ENCODE measurements at places on chromosomes 1 and 21. TPM values are rescaled to one million over a fixed set of nuclear protein-coding genes. Genes with fewer than 3 reads are reported as not detected.

DNA sequence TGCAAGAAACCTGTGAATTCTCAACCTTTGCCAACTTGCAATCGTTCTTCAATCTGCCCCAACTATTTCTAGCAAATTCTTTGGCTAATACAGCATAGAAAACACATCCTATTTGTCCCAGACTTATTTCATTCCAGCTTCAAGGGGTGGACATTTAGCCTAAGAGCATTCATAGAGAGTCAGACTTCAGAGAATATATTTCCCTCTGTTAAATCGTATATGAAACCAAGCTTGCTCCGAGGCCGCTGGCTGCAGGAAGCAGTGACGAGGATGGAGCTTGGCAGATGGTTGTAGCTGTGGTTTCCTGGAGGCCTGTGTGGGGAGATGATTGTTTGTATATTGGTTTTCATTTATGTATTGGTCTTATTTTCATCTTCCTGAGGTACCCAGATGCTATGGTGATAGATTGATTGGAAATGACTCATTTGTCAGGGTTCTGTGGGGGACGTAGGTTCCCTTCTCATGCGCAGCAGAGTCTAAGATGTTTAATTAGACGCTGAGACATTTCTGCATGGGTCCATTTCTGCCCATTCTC is 26.1 kb downstream of the MAN1C1 start:
- DNase-seq = no peak

The NCAM2 gene
- 2.2 TPM for total RNA-seq

The ACKR1 gene
- not detected for total RNA-seq

The ASPM gene
- 26.9 TPM for total RNA-seq
